ENCODE measurements at places on chromosomes 5 and 9.

DNA sequence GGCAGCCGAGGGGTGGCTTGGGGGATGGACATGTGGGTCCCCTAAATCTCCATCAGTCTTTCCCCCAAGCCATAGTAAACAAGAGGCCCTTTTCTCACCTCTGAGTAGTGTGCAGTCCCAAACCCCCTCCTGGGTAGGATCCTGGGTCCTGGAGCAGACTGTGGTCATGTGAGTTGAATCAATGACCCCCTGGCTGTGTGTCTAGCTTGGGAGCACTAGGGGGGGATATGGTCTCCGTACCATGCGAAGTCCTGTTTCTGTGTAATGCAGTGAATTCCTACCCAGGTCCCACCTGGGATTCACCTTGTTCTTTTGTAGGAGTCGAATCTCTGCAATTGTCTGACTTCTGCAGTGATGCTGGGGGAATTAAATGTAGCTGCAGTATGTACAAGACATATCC is 66.2 kb downstream of the FGF18 start:
- no peak for DNase-seq

GRCh38 chr9:114908104-114908622 is 22.2 kb downstream of the TNFSF8 start:
- no peak for DNase-seq

DNA sequence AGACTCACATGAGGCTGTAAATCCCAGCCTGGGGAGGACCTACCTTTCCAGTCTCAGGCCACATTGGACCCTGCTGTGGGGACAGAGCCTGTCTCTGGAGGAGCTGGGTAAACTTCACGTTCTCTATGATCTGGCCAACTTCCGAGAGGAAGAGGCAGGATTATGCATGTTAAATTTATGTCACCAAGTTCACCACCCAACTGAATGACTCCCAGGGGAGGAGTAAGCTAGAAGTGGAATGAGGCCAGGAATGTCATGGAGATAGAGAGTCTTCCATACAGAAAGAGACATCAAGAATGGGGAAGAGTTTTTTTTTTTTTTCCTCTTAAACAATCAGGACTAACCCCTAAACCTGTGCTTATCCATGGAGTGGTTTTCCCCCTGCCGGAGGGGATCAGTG is 90.3 kb upstream of the PALM2AKAP2 start:
- DNase-seq: no peak

GRCh38 chr9:116156621-116157314 is 3.2 kb downstream of the PAPPA start:
- peak; percentile 81 for DNase-seq

- DNase-seq: no peak
Observed at GRCh38 chr9:86282979-86283535, 719 bp upstream of the ISCA1 start.

Measured in cerebellar cortex (tissue), 1 donor.